ENCODE measurements at places on chromosomes 2 and 18.

GRCh38 chr2:151817929-151818328, 10.3 kb downstream of the ARL5A start:
- DNase-seq, result no peak

DNA sequence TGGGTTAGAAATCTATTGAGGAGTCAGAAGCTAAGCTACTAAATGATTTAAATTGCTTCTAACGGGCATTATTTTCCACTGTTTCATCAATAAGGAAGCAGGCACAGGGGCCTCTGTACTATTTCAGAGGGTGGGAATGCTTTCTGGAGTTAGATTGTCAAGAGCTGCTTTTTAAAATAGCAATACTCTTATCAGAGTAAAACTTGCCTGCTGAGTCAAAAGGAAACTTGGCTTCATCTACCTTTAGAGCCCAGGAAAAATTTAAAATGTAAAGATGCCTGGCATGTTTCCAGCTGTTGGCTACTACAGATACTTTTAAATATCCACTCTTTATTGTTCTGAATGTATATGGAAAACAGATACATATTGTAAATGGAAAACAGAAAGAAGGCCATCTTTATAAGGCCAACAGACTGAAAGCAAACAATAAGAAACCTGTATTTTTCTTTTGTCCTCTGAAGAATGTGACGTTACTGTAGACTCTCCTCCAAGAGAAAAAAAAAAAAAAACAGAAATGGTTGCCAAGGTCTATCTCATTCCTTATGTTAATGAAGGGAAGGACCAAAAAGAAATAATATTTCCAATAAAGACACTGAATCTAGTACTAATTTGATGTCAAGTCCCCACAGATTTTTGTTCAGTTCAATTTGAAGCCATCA, 79.1 kb downstream of the FIGN start:
- DNase-seq, result no peak

- DNase-seq, result peak; percentile 32
Measured at GRCh38 chr18:54946149-54946581, 13.1 kb downstream of the CCDC68 start.

- peak; percentile 25 for DNase-seq
Measured at GRCh38 chr2:201414099-201415023, 36.9 kb downstream of the TRAK2 start.

DNA sequence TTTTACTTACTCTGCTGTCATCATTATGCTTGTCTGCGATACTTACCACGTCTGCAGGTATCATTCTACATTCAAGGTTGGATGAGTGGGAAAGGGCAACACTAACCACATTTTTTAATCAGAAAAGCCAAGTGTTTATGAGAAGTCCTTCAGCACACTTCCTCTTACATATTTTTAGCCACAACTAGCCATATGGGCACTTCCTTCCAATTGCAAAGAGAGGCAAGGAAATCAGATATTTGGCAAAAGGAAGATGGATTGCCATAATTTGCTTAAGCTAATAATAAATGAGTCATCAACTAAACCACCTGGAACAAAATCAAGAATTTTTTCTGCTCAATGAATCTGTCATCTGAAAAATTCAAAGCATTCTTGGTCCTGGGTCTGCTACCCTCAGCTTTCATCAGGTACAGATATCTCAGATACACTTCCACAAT, 16.7 kb upstream of the MRO start:
- DNase-seq, result peak; percentile 43

DNA sequence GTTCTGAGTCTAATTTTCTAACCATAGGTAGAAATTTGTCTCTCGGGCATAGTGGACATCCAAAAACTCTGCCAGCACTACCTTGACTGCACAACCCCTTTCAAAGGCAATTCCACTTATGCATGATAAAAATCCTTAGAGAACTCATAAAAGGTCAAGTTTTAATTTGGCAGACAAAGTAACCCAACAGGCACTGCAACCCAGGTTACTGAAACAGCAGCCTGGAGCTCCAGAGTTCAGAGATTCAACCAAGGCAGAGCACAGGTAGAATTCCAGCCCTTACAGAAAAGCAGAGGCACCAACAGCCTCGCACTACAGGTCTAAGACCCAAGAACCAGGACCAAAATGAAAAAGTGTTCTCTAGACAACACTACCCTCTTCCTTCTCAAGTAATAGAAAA, 1.8 kb downstream of the DTNB start:
- no peak for DNase-seq

- DNase-seq, result no peak
Measured at GRCh38 chr18:12029786-12030584, 48.7 kb downstream of the IMPA2 start.

GRCh38 chr2:69608109-69608508, 35.4 kb downstream of the AAK1 start:
- no peak for DNase-seq

DNA sequence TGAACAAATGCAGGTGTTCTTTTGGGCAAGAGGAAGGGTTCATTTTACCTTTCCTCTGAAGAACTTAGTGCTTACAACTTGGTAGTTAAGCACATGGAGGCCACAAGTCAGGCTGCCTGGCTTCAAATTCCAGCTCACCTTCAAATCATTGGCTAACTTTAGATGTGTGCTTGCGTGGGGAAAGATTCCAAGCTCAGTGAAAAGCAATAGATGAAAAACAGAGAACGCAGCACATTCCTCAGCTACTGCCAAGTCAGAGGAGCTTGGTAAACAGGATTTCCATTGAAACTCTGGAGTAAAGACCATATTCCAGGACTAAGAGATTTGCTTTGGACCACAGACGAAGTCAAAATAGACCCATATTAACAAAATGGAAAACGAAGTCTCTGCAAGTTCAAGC, 96.3 kb upstream of the ASB18 start:
- no peak for DNase-seq

GRCh38 chr2:215489288-215489848, 53.5 kb upstream of the FN1 start:
- no peak for DNase-seq

GRCh38 chr2:96489663-96490062, 15.5 kb downstream of the NEURL3 start:
- no peak for DNase-seq

DNA sequence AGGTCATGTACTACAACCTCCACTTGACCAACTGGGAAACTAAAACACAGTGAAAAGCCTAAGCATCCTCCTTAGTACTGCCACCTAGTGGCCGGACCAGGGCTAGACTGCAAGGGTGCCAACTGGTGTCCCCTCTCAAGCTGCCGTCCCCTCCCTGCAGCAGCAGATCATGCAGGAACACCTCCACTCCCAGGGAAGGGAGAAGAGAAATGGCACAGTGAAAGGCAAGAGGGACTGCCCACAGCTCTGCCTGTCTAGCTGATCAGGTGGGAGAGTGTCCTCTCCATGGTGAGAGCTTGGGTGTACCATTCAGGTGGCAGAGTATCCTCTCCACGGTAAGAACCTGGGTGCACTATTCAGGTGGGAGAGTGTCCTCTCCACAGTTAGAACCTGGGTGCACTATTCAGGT, 78.1 kb downstream of the AAK1 start:
- peak; percentile 79 for DNase-seq

DNA sequence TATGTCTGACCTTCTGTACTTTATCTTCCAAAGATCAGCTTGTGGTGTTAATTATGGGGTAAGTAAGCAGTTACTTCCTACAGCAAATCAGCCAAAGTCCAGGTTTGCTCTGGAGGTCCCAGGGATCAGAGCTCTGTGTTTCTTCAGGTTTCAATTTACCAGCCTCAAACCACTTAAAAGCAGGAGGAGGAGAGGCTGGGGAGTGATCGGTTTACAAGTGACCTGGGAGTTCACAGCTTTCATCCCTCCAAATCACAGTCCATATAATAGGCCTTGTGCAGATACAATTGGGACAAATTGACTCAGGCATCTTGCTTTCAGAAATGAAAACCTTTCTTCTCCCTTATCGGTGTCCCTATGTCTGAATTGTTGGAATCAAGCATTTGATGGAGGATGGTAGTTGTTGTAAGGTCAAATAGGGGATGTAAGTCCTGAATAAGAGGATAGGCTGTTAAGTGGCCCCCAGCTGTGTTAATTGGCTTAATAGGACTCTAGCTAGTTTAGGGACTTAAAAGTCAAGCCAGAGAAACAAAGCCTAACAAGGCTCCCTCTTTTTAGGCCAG, 188.0 kb upstream of the NT5C1B start:
- no peak for DNase-seq

DNA sequence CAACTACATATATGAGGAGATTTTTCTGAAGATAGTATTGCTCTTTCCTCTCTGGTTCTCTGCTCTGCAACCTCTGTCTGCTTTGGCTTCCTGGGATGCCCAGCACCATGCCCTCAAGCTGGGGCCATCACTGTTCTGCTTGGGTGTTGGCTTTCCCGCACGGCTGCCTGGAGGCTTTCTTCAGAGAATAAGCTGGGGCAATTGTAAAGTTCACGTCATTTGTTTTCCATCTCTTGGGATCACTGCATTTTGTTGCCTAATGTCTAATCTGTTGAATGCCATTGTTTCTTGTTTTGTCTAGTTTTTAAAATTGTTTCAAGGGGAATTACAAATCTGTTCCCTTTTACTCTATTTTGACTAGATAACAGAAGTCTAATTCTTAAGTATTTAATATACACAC, 437.3 kb upstream of the NRP2 start:
- DNase-seq, result no peak

DNA sequence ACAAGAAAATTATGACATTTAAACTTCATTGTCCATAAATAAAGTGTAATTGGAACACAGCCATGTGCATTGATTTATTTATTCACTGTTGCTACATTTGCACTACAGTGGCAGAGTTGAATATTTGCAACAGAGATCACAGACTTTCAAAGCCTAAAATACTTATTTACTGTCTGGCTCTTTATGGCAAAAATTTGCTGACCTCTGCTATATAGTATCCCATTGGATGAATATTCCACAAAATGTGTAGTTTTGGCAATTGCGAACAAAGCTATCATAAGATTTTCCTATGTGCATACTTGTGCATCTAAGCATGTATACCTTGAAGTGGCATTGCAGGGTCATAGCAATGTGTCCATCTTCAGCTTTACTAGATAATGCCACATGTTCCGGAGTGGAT, 32.1 kb downstream of the CCDC85A start:
- no peak for DNase-seq

GRCh38 chr2:18505703-18506341, 54.6 kb downstream of the RDH14 start:
- DNase-seq, result no peak

- DNase-seq, result no peak
Measured at GRCh38 chr2:19046986-19047780, 311.2 kb downstream of the OSR1 start.

GRCh38 chr18:3605954-3606443, 156.0 kb downstream of the TGIF1 start:
- peak; percentile 35 for DNase-seq

DNA sequence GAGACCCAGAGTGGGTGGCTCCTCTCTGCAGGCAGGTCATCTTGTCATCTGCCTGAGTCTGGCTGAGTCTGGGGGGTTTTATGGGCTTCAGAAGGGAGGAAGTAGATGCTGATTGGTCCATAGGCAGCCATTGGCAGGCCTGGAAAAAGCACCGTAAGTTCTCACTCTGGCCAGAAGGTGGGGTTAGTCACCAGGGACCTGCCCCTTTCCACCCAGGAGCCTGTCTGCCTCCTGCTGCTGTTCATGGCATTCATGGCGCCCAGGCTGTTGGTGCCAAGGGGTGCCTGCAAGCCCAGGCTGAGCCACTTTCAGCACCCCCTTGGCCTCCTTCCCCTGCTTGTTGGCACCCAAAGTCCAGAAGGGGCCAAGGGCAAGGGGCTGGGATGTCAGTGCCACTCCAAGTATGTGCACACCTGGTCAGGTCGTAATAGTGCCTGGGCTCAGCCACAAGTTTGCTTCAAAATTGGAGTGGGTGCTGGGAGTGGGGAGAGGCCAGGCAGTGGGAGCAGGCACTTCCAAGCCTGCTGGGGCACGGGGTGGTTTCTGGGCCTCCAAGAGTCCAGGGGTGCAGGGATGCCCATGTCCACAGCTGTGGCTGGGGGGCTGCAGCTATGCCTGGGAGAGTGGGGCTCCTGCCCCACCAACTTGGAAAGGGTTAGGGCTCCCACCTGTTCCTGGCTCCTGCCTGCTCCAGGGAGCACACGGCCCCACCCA, 178.1 kb downstream of the FAM210A start:
- DNase-seq, result no peak

GRCh38 chr2:240259924-240260529, 119.6 kb upstream of the OTOS start:
- no peak for DNase-seq

GRCh38 chr2:151192681-151193080, 69.0 kb downstream of the RBM43 start:
- DNase-seq, result no peak

DNA sequence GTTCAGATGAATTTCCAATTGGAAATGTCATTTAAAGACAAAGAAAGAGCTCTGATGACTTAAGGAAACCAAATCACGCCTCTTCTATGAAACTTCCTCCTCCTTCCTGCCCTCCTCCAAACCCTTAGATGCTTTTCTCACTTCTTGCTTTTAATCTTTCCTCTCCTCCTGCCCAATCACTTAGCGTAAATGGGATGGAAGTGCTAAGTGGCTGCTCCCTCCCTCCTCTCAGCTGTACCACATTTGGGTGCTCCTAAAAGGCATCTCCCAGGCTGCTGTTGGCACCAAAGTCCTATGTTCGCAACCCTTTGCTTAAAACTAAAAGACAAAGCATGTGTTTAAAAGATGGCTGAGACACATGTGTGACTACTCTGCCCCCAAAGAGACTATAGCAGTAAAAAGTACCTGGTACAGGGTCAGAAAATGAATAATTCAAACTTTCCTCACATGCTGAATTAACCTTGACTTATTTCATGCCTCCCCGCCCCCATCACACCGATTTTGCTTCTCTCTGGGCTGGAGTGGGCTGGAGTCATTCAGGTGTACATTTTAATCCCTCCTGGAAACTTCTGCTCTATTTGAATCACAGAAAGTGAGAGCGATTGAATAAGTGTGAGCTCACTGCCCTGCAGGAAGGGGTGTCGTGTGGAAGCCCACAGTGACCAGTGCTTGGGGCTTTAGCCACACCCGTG, 59.2 kb upstream of the KLF7 start:
- DNase-seq, result no peak

- no peak for DNase-seq
Measured at GRCh38 chr2:142596334-142597088, 281.0 kb upstream of the KYNU start.

DNA sequence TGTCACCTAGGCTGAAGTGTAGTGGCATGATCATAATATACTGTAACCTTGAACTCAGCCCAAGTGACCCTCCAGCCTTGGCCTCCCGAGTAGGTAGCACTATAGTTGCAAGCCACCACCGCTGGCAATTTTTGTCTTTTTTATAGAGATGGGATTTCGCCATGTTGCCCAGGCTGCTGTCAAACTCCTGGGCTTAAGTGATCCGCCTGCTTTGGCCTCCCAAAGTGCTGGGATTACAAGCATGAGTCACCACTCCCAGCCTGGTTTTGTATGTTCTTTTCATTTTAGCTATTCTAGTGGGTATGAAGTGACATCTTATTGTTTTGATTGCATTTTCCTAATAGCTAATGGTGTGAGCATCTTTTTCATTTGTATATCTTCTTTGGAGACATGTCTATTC, 11.3 kb upstream of the EXOC6B start:
- DNase-seq, result no peak

GRCh38 chr2:241739651-241740050, 5.2 kb downstream of the D2HGDH start:
- no peak for DNase-seq

GRCh38 chr2:58631986-58632385, 390.9 kb upstream of the FANCL start:
- DNase-seq, result no peak
